ENCODE measurements at places on chromosomes 3 and 15.

GRCh38 chr3:101791778-101792177 is 12.8 kb downstream of the NXPE3 start:
- no peak for DNase-seq

DNA sequence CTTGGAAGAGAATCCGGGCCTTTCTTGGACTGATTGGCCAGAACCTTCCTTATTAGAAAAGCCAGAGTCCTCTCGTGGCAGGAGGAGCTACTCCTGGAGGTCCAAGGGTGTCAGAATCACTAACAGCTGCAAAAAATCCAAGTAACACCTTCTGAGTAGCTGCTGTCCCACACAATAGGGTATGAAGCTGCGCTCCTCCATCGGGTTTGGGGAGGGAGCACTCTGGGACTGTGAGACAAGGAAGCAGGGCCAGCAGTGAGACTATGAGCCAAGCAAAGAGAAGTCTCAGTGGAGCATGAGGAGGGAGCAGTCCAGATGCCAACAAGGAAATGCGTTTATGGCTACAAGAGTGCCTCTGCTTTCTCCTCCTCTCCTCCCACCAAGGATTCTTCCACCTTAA is 21.7 kb downstream of the SEMA3G start:
- peak; percentile 16 for DNase-seq

DNA sequence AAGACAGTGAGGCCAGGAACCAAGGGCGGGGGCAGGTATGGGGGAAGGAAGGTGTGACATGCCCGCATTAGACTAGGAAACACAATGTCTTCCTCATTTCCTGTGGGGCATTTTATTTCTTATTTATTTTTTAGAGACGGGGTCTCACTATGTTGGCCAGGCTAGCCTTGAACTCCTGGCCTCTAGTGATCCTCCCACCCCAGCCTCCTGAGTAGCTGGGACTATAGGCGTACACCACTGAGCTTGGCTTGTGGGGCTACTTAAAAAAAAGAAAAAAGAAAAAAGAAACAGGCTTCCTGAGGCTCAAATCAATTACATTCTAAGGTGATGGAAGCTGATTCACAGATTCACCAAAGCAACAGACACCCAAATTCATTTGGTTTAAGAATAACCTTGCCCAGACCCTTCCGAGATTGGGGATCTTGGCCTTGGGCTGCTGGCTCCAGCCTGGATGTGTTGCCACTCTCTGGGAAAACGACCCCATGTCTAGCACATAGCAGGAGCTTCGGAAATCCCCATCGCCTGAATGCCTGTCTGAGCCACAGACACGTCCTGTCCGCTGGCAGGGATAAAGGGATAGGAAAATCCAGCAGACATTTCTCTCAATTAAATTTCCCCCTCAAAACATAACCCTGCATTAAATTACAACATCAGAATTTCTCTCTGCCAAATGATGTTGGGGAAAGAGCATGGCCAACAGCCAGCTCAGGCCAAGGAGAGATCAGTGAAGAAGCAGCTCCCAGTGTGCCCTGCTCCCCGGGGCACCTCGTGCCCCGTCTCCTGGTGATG is 13.0 kb downstream of the CPN2 start:
- no peak for DNase-seq

GRCh38 chr15:92028389-92028724 is 174.8 kb downstream of the SLCO3A1 start:
- DNase-seq, result no peak

DNA sequence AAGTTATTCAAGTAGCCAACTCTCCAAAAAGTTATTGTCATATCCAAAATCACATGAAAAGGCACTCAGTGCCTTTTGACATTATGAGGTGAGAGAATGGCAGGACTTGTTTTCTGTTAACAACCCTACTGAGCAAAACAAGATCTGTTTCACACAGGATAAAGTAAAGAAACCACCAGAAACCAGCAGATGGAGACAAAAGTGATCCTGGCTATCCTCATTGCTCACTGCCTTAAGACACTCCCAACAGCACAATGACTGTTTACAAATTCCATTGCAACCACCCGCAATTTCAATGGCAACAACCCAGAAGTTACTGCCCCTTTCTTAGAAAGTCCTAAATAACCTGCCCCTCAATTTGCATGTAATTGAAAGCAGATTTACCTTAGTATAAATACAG is 352.6 kb upstream of the NDN start:
- DNase-seq, result no peak

DNA sequence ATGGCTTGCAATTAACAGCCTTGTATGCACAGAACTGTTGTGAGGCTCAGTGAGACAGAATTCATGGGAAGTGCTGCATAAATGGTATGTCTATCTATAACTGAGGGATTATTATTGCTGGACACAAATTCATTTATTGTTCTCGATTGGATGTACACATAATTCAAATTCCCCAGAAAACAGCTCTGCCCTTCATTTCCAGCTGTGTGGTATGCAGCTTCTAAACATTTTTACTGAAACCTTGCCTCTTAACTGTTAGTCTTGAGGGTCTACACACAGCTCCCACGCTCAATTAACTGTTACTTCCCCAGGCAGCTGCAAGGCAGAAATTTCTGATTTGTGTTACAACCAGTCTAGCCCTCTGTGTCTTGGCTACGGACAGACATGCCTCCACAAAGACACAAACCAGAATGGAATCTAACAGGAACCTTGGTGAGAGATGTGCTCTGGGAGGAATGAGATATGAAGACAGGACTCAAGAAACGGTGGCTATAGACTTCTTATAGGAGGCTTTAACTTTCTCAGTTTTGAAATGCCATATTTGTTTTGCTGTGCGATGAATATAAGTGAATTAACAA is 139.7 kb upstream of the TBL1XR1 start:
- DNase-seq, result no peak

DNA sequence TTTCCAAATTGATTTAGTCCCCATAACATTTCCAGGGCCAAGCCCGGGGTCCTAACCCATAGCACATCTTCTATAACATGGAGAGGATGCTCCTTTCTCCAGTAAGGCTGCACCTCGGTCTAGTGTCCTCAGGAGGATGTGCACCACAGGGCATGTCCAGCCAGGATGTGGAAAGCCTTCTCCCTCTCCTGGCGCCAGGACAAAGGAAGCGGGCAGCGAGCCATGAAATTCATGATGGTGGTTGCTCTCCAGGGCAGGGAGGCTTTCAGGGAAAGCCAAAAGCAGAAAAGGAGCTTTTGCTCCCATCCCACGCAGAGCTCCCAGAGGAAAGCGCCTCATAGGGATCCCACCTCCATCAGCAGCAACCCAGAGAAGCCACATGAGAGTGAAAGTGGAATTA is 220.0 kb downstream of the ADAMTSL3 start:
- no peak for DNase-seq

DNA sequence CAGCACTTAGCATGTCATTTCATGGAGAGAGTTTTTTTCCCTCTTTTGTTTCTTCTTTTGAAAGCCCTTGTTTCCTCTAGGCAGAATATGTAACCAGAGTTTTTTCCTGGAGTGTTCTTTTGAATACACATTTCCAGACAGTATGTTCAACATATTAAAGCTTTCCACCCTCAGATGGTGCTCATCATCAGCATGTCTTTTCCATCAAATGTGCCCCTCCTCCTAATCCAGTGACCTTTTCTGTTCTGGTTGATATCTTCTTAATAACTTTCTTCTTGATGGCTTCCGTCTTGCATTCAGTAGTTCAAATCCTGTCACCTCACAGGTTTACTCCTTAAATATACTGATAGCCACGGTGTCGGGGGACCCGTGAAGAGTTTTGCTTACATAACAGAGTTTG is 78.6 kb downstream of the FNDC3B start:
- DNase-seq, result no peak

- no peak for DNase-seq
Observed at GRCh38 chr3:29514170-29514569, 233.3 kb downstream of the RBMS3 start.

DNA sequence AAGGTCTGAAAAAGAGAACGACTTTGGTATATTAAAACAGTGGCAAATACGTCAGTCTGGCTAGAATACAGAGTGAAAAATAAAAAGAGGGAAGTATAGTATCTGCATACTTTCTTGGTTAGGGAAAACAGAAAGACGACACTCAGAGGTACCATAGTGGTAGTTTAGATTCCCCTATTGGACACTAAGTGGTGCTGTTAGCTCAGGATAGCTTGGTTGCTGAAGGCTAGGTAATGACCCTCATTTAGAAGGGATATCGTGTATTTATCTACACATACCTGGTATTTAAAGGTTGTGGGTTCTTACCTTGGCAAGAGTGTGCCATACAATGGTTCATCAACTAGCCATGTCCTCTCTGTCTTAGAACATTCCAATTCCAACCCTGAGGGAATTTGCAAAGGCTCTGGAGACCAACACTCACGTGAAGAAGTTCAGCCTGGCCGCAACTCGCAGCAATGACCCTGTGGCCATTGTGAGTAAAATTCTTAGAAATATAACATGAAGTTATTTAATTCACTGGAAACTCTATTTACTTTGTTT is 31.0 kb downstream of the TMOD2 start:
- DNase-seq, result no peak

GRCh38 chr15:67834581-67835296 is 5.1 kb downstream of the RNU6-1 start:
- DNase-seq, result peak; percentile 50

GRCh38 chr3:62876064-62876463 is 848 bp upstream of the CADPS start:
- DNase-seq, result no peak

GRCh38 chr3:141412087-141412935 is 44.0 kb downstream of the ZBTB38 start:
- DNase-seq, result peak; percentile 46

DNA sequence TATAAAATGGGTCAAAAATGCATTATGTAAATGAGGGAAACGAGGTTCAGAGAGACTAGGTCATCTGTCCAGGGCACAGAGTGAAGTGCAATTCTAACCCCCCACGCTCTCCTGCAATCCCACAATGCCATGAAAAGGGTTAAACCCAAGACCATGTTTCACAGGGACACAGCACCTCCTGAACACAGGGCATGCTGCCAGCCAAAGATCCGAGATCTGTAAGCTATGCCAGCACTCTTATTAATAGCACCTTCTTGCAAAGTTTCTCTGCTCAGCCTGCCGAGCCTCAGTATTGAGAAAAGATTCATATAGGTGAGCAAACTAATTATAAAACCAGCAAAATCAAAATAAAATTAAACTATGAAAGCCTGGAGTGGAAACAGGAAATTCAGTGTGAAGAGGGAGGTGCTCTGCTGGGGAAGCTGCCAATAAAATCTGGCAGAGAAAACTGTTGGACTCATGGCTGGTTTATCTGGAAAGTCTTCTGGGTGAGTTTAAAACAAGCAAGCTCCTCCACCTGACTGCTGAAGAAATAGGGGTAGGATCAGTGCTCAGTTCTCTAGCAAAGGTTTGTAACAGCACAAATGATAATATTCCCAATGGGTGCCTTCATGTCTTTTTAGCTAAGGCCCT is 50.3 kb downstream of the LRIG1 start:
- DNase-seq, result no peak

GRCh38 chr3:114877378-114878113 is 269.5 kb downstream of the ZBTB20 start:
- DNase-seq, result no peak

DNA sequence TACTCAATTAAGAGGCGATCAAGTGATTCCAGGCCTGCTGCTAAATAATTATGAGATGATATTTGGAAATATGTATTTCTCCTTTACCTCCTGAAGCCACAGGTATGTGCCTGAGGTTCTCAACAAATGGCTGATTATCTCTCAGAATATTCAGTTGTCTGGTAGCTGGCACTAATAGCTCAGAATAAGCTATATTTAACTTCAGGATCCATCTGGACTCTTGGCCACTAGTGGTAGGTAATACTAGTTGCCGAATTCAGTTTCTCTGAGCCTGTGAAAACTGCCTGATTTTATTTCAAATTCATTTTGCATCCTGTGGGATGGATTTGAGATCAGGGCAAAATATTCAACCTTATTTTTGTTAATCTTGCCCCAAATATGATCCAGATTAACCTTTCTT is 499.0 kb downstream of the DIPK2A start:
- DNase-seq, result no peak

- no peak for DNase-seq
Observed at GRCh38 chr15:49035825-49036224, 10.4 kb downstream of the SECISBP2L start.

DNA sequence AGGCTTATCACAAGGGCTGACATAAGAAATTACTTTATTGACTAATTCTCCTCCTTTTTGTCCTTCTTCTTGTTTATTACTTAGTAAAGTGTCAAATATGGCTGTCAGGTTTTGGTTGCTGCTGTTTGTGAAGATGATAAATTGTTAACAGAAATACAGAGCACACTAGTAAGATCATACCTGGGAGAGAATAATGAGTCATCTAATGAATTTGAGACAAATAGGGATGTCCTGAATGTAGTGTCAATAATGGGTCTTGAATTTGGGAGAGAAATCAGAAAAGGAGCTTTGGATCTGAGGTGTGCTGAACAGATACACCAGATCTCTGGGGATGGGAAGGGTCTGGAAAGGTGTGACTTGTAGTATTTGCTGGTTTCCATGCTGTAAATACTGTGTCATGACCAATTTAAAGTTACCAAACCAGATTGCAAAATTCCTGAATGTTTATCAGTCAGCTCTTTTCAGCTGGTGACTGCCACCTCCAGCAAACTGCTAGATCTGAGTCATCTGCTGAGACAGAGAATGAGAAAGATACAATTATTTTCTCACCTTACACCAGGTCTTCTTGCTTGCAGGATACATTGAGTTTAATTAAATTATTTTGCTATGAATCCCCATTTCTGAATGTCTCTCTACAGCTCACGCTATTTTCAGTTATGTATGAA is 76.7 kb upstream of the SATB1 start:
- no peak for DNase-seq

GRCh38 chr3:107877936-107878335 is 212.9 kb downstream of the CD47 start:
- no peak for DNase-seq

DNA sequence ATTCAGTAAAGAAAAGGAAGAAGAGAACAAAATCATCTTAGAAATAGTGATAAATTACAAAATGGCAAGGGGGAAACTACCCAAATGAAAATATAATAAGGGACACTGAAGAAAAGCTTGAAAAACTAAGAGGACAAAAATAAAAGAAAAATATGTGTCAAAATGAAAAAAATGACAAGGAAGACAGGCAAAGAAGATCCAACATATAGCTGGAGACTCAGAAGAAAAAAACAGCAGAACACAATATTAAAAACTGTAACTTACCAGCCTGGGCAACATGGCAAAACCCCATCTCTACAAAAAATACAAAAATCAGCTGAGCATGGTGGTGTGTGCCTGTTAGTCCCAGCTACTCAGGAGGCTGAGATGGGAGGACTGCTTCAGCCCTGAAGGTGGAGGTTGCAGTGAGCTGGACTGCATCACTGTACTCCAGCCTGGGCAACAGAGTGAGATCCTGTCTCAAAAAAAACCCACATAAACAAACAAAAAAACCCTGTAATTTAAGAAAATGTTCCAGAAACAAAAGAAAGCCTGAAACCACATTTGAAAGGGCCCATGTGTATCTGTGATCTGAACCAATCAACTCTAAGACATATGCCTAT is 93.2 kb downstream of the ANO10 start:
- no peak for DNase-seq

GRCh38 chr3:196323691-196324090 is 5.7 kb upstream of the DYNLT2B start:
- DNase-seq, result no peak

- peak; percentile 62 for DNase-seq
Observed at GRCh38 chr3:52216585-52217408, 8.6 kb downstream of the TLR9 start.
